ENCODE measurements at places on chromosomes 3 and 15. TPM values are rescaled to one million over a fixed set of nuclear protein-coding genes. Genes with fewer than 3 reads are reported as not detected.
A peak's percentile ranks its signal among the peaks of the same experiment; 100 is the strongest.

DNA sequence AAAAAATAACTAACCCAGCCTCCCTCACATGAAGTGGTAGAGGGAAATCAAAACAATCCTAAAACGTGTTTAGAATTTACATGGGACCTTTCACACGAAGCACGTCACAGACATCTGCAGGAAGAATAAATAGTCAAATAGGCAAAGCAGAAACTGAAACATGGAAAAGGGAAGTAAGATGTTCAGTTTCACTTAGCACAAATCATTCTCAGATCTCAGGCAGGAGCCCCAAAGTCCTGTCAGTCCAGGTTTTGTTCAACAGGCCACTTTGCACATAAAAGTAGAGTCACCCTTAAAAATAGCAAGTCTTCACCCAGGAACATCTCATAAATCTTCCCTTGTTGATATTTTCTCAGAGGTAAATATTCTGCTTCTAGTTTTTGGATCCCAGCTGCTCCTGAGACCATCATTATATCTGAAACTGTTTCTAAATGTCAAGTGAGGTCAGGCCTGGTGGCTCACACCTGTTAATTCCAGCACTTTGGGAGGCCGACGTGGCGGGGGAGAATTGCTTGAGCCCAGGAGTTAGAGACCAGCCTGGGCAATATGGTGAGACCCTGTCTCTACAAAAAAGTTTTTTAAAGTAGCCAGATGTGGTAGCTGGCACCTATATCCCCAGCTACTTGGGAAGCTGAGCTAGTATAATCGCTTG lies 1.9 kb downstream of the RUBCN start:
- no peak for DNase-seq

DNA sequence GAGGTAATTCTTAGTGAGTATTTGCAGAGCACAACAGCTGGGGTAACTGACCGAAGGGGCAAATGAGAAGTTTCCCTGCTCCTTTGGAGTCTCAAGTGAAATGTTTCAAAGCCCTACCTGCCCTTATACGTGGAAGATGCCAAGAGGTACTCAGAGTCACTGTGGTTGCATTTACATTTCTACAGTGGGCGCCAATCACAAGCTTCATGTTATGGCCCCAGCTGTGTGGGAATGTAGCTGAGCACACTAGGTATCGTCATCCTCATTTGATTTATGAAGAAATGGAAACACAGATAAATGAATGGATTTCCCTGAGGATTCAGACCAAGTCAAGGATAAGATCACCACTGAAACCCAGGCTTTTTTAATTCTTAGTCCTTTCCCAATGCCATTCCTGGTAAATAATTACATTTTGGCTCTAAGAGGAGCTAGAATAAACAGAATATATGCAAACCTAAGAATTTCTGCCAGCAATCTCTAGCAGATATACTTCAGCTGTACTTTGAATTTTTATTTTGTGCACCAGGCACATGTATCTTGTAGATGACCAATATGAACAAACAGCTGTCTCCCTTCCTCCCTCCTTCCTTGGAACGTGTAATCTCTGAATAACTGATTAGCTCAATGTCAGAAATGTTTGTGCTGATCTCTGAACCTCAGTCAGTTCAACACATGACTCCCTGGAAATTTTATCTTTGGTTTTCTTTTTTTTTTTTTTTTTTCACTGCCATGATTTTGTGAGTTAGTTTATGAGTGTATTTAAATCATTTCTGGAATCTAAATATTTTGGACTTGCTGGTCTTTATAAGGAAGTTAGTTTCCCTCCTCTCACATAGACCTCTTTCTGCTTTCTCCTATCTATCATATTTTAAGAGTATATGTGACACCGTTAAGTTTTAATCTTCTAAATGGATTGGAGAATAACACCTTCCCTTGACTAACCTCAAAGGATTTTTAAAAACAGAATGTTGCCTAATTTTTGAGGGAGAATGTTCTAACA lies 69.2 kb downstream of the MAP2K5 start:
- no peak for DNase-seq

GRCh38 chr3:195570344-195570743 lies 13.4 kb downstream of the APOD start:
- no peak for DNase-seq

GRCh38 chr3:47578119-47578632 lies 489 bp downstream of the CSPG5 start:
- DNase-seq = no peak

DNA sequence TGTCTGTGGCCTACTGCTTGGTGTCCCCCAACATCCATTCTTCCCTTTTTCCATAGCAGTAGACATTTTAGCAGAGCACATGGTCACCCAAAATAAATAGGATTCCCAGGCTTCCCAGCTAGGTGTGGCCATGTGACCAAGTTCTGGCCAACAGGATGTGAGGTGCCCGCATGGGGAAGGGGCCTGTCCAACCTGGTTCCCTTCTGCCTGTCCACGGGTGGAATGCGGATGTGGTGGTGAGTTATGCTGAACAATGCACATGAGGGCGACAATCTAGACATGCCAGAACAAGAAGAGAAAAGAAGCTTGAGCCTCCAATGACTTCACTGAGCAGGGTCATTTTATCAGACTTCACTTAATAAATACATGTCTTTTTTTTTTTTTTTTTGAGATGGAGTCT lies 77.6 kb upstream of the DLG1 start:
- DNase-seq = peak; percentile 21

GRCh38 chr3:196186651-196187573 lies 24.3 kb downstream of the ZDHHC19 start:
- DNase-seq = no peak

- peak; percentile 47 for DNase-seq
Observed at GRCh38 chr15:70048578-70049514, 48.9 kb downstream of the TLE3 start.

DNA sequence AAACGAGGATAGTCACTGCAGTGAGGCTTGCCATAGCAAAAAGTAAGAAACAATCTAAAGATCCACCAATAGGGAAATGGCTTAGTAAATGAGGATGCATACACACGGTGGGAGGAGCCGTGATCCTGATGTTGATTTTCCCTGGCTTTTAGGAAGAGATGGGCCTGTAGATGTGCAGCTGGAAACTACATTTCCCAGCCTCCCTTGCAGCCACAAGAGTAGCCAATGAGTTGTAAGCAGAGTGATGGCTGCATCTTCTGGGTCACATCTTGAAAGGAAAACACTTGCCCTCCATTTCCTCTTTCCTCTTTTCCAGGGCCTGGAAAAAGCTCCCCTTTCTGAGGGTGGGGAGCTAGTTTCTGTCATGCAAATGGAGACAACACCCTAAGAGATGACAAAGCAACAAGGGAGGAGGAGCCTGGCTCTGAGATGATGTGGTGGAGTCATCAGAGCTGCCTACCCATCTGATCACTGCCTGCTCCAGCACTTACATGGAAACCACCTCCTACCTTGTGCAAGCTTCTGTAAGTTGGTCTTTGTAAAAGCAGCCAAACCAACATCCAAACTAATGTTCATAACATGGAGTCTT lies 139.1 kb downstream of the TLE3 start:
- DNase-seq = no peak

DNA sequence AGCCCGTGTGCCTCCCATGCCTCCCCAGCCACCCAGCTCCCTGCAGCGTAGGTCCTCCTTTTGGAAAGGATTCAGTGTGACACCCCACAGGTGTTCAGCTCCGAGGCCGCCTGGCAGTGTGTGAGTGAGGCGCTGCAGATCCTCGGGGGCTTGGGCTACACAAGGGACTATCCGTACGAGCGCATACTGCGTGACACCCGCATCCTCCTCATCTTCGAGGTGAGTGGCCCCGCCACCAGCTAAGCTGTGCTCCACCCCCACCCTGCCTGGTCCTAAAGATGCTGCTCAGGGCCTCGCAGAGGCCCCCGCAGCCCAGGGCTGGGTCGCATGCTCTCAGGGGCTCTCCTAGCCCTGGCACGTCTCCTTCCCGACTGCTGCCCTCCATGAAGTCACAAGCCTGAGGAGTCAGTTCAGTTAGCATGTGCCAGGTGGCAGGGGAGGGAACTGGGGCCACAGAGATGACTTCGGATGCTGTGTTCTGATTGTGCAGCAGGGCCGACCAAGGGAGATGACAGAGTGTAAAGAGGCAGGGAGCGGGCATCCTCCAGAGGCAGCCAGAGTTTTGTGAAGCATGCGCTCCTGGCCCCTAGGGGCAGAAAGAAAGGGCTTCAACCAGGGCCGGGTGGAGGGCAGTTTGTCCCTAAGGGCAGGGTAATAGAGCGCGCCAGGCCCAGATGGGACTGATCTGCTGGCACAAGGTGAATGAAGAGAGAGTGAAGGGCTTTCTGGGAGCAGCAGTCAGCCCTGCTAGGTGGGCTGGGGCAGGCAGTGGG lies 26.8 kb downstream of the ACAD9 start:
- no peak for DNase-seq

DNA sequence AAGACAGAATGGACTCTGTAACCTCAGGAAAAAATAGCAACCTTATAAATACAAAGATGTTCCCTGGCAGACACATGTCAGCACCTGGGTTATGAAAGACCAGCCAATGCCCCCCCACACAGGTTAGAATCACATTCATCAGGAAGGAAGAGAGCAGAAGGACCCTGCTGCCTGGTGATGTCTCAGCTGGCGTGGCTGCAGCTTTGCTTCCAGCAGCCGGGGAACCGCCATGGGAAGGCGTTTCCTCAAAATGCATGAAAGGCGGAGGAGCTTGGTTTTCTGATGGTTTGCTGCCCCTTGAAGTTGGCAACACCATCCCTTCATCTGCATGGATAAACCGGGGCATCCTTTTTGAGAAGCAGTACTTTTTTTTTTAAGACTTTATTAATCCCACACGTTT lies 10.9 kb upstream of the NSMCE3 start:
- no peak for DNase-seq

DNA sequence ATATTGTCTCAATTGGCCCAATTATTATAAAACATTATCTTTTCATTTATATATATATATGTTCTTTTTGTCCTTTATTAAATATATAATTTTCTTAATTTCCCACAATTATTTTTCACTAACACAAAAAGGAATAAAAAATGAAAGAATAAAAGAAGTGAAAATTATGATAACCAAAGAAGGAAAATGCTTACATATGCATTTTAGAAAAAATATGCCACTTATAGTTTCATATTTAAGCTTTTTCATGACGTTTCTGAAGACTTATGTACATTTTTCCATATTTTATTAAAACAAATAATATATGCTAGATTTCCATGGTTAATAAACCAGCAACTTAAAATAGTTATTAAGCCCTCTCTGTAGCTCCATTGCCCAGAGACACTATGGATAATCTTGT lies 34.9 kb upstream of the ARHGEF26 start:
- no peak for DNase-seq

GRCh38 chr3:119340014-119340413 lies 45.8 kb downstream of the ARHGAP31 start:
- DNase-seq = no peak

DNA sequence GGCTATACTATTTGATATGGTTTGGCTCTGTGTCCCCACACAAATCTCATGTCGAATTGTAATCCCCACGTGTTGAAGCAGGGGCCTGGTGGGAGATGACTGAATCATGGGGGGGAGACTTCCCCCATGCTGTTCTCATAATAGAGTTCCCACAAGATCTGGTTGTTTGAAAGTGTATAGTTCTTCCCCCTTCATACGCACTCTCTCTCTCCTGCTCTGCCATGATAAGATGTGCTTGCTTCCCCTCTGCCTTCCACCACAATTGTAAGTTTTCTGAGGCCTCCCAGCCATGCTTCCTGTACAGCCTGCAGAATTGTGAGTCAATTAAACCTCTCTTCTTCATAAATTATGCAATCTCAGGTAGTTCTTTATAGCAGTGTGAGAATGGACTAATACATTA lies 290.1 kb upstream of the CHRM5 start:
- no peak for DNase-seq

- no peak for DNase-seq
Observed at GRCh38 chr3:81927811-81928210, 166.4 kb upstream of the GBE1 start.

- no peak for DNase-seq
Observed at GRCh38 chr15:71548401-71548807, 261.9 kb upstream of the NR2E3 start.

- peak; percentile 90 for DNase-seq
Observed at GRCh38 chr3:123653221-123653682, 68.4 kb upstream of the HACD2 start.

DNA sequence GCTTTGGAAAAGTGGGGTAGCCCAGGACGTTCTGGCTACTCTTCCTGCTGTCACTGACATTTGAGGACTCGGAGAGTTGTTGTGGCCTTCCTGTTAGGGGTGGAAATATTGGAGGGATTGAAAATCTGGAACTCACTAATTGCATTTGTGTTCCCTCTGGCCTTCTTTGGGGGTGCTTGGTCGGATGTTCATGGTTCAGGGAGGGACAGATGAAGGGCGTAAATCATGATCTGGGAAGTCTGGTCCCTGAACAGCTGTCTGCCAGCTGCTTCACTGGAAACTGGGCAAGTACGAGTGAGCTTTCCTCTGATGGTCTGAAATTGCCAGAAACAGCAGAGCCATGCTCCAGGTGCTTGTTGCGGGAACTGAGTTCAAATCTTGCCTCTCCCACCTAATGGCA lies 327.8 kb upstream of the C2CD4B start:
- no peak for DNase-seq

DNA sequence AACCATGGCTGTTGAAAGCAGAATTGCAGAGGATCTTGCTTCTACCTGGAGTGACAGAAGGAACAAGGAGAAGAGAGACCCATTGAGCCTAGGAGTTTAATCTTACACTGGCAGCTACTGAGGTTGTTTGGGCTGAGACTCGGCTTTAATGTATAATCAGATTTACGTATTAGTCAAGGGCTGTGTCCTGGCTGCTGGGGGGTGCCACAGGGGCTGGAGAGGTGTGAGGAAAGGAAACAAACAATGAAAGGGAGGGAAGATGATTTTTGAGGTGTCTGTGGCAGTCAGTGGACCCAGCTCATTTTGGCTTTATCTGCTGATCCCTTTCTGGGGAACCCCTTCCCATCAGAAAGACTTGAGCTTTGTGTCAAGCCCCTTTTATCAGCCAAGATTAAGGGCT lies 95.7 kb downstream of the PRICKLE2 start:
- DNase-seq = no peak

DNA sequence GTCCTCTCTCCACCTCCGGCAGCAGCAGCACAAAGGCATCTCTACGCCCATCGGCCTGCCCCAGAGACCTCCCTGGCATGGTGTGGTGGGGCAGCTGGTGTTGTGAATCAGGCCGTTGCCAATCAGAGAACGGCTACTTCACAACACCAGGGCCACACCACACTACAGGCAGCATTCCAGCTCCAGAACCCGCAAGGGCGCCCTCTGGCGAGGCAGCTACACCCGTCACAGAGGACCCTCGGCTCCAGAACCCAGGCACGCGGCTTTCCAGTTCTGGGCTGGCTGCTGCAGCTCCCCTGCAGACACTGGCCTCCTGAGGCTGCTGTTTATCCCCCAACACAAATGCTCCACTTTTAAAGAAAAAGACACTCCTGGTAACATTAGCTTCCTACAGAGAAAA lies 127.5 kb upstream of the TOPAZ1 start:
- no peak for DNase-seq

Gene RBM15B
- 11.6 TPM for polyA plus RNA-seq

Gene GOLGA6L7
- not detected for polyA plus RNA-seq

Gene TMEM45A
- 6.3 TPM for polyA plus RNA-seq

Gene MESP2
- 1.8 TPM for polyA plus RNA-seq

Gene GPR87
- 0.07 TPM for polyA plus RNA-seq

Gene HGD
- polyA plus RNA-seq = 54.1 TPM

Gene TM4SF4
- 0.92 TPM for polyA plus RNA-seq

Gene TMEM40
- 0.10 TPM for polyA plus RNA-seq

Data from sigmoid colon (tissue), 7 donors.